ENCODE measurements at places on chromosomes 11 and 22.

DNA sequence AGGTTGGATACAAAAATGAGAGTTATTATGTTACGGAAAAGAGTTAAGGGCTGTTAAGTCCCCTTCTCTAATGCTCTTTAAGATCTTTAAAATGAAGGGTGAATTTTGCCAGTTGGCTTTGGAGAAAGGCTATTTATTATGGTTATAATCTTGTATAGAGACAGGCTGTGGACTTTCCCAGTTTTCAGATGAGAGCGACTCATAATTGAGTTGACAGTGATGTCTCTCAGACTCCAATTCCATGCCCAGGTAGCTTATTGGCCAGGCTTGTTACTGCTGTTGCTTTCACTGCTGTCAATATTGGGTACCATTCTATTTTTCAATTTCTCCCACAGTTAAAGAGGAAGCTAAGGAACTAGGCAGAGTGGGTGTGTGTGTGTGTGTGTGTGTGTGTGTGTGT is 13.1 kb downstream of the ENDOD1 start:
- no peak for DNase-seq

- DNase-seq = peak; percentile 40
Observed at GRCh38 chr11:9757809-9758636, 94.1 kb downstream of the SWAP70 start.

- DNase-seq = no peak
Observed at GRCh38 chr11:73334384-73335203, 26.5 kb downstream of the ARHGEF17 start.

GRCh38 chr22:30246814-30247376 is 336 bp upstream of the LIF start:
- no peak for DNase-seq

GRCh38 chr11:134340354-134340964 is 8.7 kb downstream of the GLB1L2 start:
- no peak for DNase-seq

GRCh38 chr11:88250566-88251242 is 75.5 kb upstream of the RAB38 start:
- DNase-seq = no peak

- no peak for DNase-seq
Observed at GRCh38 chr11:62875698-62876478, 4.8 kb upstream of the SLC3A2 start.

GRCh38 chr11:85767246-85767945 is 43.5 kb downstream of the SYTL2 start:
- no peak for DNase-seq

DNA sequence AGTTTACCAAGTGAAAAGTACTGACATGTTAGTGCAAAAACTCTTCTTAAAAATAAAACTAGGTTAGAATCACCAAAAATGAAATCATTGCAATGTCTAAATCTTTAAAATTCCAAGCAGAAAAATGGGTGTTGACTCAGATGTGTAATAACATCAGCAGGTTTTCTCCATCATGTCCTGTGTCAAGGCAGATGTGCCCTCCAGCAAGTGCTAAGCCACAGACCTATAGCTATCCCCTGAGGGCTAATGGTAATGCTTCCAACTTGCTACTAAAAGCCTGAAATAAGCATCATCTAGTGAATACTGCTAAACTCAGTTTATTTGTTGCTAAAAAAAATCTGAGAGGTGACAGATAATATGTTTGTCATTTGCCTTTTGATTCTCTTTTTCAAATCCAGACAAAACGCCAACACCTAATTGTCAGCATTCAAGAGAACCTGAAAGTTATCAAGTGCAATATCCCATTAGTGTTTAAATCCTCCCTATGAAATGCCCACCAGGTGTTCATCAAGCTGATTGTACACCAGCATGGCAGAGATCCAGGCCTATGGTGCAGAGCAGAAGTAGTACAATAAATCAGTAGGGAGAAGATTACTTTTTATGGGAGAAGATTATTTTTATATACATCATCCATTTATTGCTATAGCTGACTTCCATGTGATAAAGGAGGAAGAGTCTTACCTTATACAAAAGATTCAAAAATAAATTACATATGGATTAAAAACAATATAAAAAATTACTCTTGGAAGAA is 55.1 kb upstream of the SYT9 start:
- DNase-seq = no peak

GRCh38 chr22:32587449-32587848 is 112.8 kb downstream of the FBXO7 start:
- DNase-seq = no peak

GRCh38 chr11:16945671-16946469 is 68.3 kb downstream of the PLEKHA7 start:
- peak; percentile 5 for DNase-seq

DNA sequence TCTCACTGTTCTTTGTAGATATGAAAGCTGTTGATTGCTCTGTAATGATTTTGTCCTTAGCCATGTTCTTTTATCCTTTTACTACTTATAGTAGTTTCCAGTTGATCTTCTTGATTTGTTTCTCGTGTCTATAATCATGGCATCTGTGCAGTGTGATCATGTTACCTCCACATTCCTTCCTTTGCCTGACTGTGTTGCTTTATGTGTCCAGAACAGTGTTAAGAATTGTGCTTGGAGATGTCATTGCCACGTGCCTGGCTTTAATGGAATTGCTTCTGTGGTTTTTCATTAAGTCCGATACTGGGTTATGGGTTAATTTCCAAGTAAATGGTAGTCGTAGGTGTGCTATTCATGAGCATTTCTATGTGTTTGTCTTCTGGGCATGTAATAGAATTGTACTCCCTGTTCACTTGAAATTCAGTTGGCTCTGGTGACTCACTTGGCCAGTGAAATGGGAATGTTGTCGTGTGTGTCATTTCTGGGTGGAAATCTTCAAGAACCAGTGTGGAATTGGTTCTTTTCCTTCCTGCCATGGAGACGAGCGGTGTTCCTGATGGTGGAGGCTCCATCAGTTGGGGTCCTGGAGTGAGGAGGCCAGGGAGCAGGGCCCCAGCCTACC is 6.8 kb downstream of the GTSE1 start:
- DNase-seq = peak; percentile 42

GRCh38 chr11:75548595-75549272 is 13.3 kb upstream of the SERPINH1 start:
- DNase-seq = no peak

GRCh38 chr11:80362563-80363340 is 921.9 kb upstream of the TENM4 start:
- DNase-seq = no peak

DNA sequence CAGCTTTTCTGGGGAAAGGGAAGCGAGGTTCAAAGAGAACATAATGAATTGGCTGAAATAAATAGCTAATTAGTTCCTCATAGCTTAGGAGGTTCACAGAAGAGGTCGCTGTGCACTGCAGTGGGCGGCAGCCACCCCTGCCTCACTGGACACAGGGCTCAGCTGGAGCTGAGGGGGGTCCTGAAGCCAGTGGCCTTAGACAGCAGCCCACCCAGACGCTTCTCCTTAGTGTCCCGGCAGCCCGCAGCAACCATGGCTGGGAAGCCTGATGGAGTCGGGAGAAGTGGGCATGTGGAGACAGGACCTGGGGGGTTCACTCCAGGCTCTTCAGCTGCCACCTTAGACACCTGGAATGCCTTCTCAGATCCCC is 75.4 kb downstream of the TRIM29 start:
- DNase-seq = no peak

GRCh38 chr11:128509621-128510389 is 77.6 kb downstream of the ETS1 start:
- no peak for DNase-seq

DNA sequence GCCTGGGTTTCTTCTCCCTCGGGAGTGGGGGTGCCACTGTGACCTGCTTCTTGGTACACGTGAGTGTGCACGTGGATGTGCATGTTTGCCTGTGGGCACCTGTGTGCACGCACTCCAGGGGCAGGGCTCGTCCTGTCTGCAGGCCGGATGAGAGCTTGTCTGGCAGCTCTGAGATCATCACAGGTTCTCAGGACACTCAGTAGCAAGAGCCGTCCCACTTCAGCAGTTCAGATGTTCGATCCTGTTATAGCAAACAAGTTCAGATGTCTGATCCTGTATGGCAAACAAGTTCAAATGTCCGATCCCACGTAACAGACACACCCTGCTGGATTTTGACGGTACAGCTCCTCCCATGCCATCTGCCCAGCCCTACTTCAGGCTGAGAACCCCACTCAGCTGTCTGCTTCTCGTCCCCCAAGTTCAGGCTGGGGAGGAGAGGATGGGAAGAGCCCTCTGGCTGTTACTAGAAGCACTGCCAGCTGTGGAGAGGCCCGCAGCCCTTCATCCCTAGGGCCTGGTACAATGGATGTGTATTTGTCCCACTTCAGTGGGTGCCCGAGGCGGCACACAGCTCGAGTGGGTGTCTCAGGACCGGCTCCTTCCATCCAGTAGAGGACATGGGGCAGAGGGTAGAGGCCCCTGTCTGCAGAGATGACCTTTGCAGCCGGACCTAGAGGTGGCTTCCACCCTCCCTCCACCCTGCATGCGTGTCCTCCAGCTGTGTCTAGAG is 1126.9 kb downstream of the BRD1 start:
- peak; percentile 87 for DNase-seq

- no peak for DNase-seq
Observed at GRCh38 chr11:15471895-15472799, 357.4 kb downstream of the INSC start.

DNA sequence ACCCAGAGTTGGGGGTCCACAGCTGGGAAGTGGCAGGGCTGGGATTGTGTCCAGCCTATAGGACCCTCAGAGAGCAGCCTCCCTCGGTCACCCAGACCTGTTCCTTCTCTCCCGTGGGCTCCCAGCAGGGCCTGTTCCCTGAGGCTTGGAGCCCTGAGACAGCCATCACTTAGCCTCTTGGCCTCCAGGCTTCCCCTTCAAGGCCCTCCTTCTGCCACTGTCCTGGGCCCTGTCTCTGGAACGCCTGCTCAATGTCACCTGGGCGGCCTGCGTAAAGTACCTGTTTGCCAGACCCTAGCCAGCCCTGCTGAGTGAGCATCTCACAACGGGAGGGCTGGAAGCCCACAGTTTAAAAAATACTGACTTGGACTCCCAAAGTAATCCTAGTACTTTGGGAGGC is 6.5 kb downstream of the MGAT3 start:
- no peak for DNase-seq

GRCh38 chr11:102933627-102934026 is 21.9 kb downstream of the MMP13 start:
- no peak for DNase-seq

- no peak for DNase-seq
Observed at GRCh38 chr11:76629853-76630599, 40.5 kb downstream of the LRRC32 start.

DNA sequence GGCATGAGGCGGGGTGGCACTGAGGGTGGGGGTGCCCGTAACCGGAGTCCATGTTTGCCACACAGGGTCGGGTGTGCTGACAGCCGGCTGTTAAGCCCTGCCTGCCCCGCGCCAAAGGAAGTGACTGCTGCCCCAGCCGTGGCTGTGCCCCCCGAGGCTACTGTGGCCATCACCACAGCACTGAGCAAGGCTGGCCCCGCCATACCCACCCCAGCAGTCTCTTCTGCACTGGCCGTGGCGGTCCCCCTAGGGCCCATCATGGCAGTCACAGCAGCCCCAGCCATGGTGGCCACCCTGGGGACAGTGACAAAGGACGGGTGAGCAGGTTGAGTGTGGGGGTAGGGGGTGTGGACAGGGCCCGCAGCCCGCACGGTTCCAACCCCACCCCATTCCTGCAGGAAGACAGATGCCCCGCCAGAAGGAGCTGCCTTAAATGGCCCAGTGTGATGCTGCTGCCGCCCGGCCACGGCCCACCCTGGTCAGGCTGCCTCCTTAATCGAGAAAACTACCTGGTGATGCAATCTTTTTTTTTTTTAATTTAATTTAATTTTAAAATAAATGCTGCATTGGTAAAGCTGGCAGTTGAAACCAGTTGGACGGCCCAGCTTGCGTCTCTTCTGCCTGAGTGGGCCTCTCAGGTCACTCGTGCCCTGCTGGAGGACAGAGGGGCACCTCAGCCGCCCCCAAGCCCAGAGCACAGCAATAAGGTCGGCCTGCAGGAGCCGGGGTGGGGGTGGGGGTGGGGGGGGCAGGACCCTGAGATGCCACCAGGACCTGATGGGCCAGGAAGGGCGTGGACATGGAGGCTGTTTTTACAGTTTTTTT is 30.8 kb downstream of the SBF1 start:
- DNase-seq = no peak

- DNase-seq = peak; percentile 64
Observed at GRCh38 chr22:23522623-23523251, 57.4 kb downstream of the IGLL1 start.

DNA sequence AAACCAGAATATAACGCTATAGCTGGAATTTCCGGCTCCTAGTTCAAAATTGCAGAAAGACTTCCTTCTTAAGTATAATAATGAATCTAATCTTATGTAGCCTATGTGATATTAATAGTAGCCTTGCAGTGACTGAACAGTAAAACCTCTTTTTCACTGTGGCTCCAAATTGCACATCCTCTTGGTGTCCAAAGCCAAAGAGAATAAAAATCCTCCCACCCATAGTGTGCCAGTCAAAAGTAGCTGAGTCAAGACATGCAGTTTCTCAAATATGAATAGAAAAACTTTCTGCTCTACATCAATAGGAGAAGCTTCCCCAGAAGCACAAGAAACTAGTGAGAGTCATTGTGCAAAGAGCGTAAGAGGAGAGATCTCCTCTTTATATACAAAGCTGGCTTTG is 76.0 kb upstream of the PICALM start:
- no peak for DNase-seq

GRCh38 chr22:46001046-46001425 is 24.1 kb upstream of the WNT7B start:
- DNase-seq = peak; percentile 4

DNA sequence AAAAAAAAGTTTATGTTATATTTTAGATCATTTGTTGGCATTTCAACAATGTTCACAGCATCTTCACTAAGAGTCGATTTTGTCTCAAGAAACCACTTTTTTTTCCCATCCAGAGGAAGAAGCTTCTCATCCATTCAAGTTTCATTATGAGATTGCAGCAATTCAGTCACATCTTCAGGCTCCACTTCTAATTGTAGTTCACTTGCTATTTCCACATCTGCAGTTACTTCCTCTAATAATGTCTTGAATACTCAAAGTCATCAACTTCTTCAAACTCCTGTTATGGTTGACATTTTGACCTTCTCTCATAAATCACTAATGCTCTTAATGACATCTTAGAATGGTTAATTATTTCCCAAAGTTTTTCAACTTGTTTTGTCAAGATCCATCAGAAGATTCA is 61.3 kb upstream of the CHORDC1 start:
- DNase-seq = no peak

- DNase-seq = peak; percentile 45
Observed at GRCh38 chr11:67111261-67111660, 7.8 kb upstream of the KDM2A start.

GRCh38 chr11:83219095-83219494 is 25.6 kb downstream of the ANKRD42 start:
- no peak for DNase-seq

- no peak for DNase-seq
Observed at GRCh38 chr11:94032066-94032465, 10.9 kb downstream of the HEPHL1 start.

- peak; percentile 73 for DNase-seq
Observed at GRCh38 chr22:26360169-26360885, 68.7 kb upstream of the ASPHD2 start.

GRCh38 chr11:97943493-97943892 is 1077.3 kb upstream of the CNTN5 start:
- no peak for DNase-seq

Measured in NCI-H2171 treated with DMSO at 0.1 percent for 48 hours (cell line).